Activated T-helper 2 cell treated with anti-CD3 and anti-CD28 coated beads, Interferon-gamma antibody, Interleukin-2, Interleukin-4, amounts not matched to agents 10 μg/mL and 5 μg/mL and 100 μg/mL, durations not matched to agents 14 hours and 24 hours and 36 hours (primary cell): ENCODE measurements at places on chromosomes 5 and 9. TPM values are rescaled to one million over a fixed set of nuclear protein-coding genes. Genes with fewer than 3 reads are reported as not detected.

UNC13B gene
- total RNA-seq = 0.83 and 0.84 TPM in 2 replicates

FGF10 gene
- total RNA-seq = not detected in 2 replicates

COL5A1 gene
- total RNA-seq = 0.11 TPM in 1 of 2 replicates, not detected in the other

CCNO gene
- total RNA-seq = 0.27 TPM in 1 of 2 replicates, not detected in the other

BAAT gene
- total RNA-seq = not detected in 2 replicates

SGCD gene
- not detected in 2 replicates for total RNA-seq

FOXD4 gene
- total RNA-seq = 0.09 TPM in 1 of 2 replicates, not detected in the other

- DNase-seq = no peak
- H3K27me3 ChIP-seq = no peaks in the 10 kb centered on the region
- peaks cover 15% of the 10 kb centered on the region for H3K4me1 ChIP-seq
- peaks cover 3% of the 10 kb centered on the region for H3K36me3 ChIP-seq
- no peak overlapping the region for H3K27ac ChIP-seq
- no peak overlapping the region for H3K4me3 ChIP-seq
These were observed 42.7 kb downstream of the WDR36 start for GRCh38 chr5:111134864-111135263.

DNA sequence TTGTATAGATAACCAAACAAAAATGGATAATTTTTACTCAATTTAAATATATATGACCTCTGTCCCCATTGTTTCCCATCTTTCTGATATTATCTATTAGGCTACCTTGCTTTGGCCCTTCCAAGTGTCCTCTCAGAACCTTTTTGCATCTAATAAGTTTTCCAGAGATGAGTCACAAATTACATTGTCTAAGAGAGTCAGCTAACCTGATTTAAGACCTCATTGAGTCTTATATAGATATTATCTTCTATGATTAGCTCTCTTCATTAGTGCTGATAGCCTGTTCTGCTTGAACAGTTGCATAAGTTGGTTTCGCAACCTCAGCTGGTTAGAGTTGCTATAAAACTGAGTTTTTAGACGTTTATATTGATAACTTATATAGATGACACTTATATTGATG lies 623.1 kb downstream of the LRRC70 start:
- H3K4me1 ChIP-seq = no peaks in the 10 kb centered on the region
- H3K4me3 ChIP-seq = no peak overlapping the region
- no peaks in the 10 kb centered on the region for H3K27me3 ChIP-seq
- no peak for DNase-seq

GRCh38 chr5:179217356-179217755 lies 127.9 kb downstream of the ADAMTS2 start:
- H3K27me3 ChIP-seq = no peaks in the 10 kb centered on the region
- H3K27ac ChIP-seq = no peak overlapping the region

DNA sequence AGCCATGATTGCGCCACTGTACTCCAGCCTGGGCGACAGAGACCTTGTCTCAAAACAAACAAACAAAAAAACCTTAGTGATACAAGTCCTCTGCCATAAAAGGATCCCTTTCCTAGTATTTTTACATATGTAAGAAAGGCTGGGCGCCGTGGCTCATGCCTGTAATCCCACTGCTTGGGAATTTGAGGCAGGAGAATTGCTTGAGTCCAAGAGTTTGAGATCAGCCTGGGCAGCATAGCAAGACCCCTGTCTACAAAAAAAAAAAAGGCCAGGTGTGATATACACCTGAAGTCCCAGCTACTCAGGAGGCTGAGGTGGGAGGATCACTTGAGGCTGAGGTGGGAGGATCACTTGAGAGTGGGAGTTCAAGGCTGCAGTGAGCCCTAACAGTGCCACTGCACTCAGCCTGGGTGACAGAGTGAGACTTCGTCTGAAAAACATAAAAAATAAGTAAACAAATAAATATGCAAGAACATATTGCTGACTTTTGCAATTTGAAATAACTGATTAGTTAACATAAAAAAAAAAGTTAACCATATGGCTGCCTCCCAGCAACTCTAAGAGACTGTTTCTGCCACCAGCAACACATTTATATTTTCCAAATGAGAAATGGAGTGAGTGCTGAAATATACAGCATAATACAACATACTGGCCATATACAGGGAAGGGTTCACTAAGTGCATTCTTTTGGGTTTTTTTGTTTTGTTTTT lies 6.9 kb downstream of the ZNF367 start:
- no peaks in the 10 kb centered on the region for H3K27me3 ChIP-seq
- peaks cover 42% of the 10 kb centered on the region for H3K36me3 ChIP-seq
- H3K4me3 ChIP-seq = no peak overlapping the region
- peaks cover 43% of the 10 kb centered on the region for H3K4me1 ChIP-seq

GRCh38 chr5:131357739-131358561 lies 94.1 kb downstream of the CDC42SE2 start:
- peaks cover 42% of the 10 kb centered on the region for H3K36me3 ChIP-seq
- peaks cover 48% of the 10 kb centered on the region for H3K4me1 ChIP-seq
- peak overlapping the region; percentile 41 for H3K4me3 ChIP-seq
- no peak for DNase-seq
- H3K27me3 ChIP-seq = no peaks in the 10 kb centered on the region
- peak overlapping the region; percentile 90 for H3K27ac ChIP-seq

DNA sequence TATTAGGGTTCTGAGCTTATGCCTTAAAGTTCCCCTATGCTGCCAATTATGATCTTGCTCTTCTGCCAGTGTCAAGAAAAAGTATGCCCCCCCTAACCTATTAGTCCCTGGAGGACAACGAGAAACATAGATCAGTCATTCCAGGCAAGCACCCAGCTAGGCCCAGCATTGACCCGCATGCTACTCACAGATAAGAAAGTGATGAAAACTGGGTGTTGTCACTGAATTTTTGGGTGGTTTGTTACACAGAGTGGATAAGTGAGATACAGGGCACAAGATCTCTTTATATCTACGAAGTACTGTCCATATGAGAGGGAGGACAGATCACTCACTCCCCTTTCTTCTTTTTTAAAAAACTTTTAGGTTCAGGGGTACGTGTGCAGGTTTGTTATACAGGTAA lies 6.4 kb upstream of the TEX48 start:
- H3K27me3 ChIP-seq = no peaks in the 10 kb centered on the region
- H3K36me3 ChIP-seq = peaks cover 57% of the 10 kb centered on the region
- peak overlapping the region; percentile 90 for H3K27ac ChIP-seq
- no peak overlapping the region for H3K4me3 ChIP-seq
- DNase-seq = no peak

DNA sequence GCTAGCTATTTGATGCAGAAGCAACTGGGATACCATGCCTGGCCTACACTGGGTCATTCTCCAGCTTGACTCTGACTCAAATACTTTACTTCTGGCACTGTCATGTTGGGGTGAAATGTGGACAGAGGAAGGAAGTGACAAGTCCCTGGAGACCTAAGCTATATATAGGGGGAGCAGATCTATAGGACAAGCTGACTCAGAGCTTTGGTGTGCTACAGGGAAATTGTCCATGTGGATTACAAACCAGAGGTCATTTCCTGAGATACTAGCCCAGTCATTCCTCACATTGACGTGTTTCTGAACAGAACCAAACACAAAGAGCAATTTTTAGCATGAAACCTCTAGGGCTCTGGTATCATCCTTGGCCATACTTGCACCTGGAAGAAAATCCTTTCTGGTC lies 531.6 kb upstream of the CLINT1 start:
- DNase-seq = no peak
- H3K27ac ChIP-seq = no peak overlapping the region
- H3K4me3 ChIP-seq = no peak overlapping the region
- no peaks in the 10 kb centered on the region for H3K4me1 ChIP-seq

DNA sequence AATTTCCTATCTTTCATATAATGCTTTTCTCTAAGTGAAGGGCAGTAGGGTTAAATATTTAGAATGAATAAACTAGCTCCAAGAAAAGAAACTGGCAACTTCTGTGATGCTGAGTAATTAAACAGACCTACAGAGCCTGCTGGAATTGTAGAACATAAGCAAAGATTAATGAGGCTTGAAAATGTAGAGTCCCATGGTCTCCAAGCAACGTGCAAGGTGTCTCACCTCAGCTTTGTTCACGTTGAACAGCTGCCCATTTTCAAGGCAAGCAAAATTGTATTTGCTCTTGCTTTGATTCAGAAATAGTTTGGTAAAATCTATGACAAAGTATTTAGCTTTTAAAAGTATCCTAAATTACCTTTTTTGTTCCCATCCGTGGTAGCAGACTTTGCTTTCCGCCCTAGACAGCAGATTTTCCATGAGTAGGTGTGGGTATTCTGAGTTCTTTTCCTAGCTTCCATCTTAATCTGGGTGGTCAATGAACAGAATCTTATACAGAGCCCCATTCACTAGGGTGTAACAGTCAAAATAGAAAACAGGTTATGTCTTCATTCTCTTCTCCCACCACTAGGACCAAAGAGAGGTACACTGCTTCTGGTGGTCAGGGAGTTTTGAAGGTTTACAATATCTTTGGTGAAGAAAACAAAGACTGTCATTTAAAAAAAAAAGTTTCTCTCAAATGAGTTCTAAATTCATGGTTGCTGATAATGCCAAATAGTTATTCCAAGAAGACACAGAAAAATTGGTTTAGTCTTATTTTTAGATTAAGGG lies 52.1 kb upstream of the TYRP1 start:
- H3K4me3 ChIP-seq = no peak overlapping the region
- no peak overlapping the region for H3K27ac ChIP-seq
- no peak for DNase-seq
- H3K36me3 ChIP-seq = no peaks in the 10 kb centered on the region

DNA sequence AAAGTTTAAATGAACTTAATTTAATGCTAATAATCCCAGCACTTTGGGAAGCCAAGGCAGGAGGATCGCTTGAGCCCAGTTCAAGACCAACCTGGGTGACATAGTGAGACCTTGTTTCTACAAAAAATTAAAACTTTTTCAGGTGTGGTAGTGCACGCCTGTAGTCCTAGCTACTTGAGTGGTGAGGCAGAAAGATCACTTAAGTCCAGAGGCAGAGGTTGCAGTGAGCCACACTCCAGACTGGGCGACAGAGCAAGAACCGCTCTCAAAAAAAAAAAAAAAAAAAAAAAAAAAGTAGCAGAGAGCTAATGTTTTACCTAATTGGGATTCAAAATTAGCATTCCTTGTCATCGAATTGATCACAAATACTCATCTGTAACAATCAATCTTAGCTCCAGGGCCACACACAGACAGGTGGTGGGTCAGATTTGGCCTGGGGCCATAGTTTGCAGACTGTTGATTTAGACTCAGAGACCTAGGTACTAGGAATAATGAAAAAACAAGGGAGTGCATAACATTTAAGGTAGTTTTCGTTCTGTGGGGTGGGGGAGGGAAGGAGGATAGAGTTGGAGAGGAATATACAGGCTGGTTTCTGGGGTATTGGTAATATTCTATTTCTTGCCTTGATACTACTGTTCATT lies 21.4 kb downstream of the HSDL2 start:
- no peak overlapping the region for H3K27ac ChIP-seq
- no peaks in the 10 kb centered on the region for H3K27me3 ChIP-seq
- H3K36me3 ChIP-seq = peaks cover 24% of the 10 kb centered on the region
- DNase-seq = no peak
- H3K4me1 ChIP-seq = no peaks in the 10 kb centered on the region

GRCh38 chr9:90770182-90770738 lies 31.4 kb upstream of the SYK start:
- H3K4me3 ChIP-seq = no peak overlapping the region
- H3K4me1 ChIP-seq = no peaks in the 10 kb centered on the region
- peaks cover 4% of the 10 kb centered on the region for H3K27me3 ChIP-seq
- DNase-seq = no peak
- no peaks in the 10 kb centered on the region for H3K36me3 ChIP-seq

GRCh38 chr9:118595719-118596305 lies 773.4 kb downstream of the BRINP1 start:
- no peak overlapping the region for H3K4me3 ChIP-seq
- no peaks in the 10 kb centered on the region for H3K36me3 ChIP-seq
- H3K27me3 ChIP-seq = no peaks in the 10 kb centered on the region
- DNase-seq = no peak
- no peak overlapping the region for H3K27ac ChIP-seq
- H3K4me1 ChIP-seq = no peaks in the 10 kb centered on the region

- no peak overlapping the region for H3K4me3 ChIP-seq
- peaks cover 17% of the 10 kb centered on the region for H3K27me3 ChIP-seq
- no peaks in the 10 kb centered on the region for H3K36me3 ChIP-seq
- peaks cover 1% of the 10 kb centered on the region for H3K4me1 ChIP-seq
These were observed 14.1 kb upstream of the AK3 start for GRCh38 chr9:4755026-4755609.

DNA sequence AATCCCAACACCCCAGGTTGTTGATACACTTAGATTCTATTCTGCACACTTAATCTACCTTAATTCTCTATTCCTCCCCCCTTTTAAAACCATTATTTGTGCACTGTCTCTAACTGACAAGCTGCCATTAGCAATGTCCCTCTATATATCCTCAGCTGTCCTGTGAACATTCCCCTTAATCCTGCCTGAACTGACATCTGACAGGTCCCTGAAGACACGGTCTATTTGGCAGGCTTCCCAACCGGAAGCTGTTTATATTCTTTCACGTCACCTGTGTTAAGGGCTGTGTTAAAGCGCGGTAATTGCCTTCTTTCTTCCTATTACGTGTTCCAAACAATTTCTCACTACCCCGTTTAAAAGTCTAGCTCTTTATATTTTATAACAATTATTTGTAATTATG lies 277.3 kb downstream of the CDH9 start:
- no peak overlapping the region for H3K27ac ChIP-seq
- no peaks in the 10 kb centered on the region for H3K4me1 ChIP-seq
- no peak for DNase-seq
- no peaks in the 10 kb centered on the region for H3K36me3 ChIP-seq
